ENCODE measurements at places on chromosomes 7 and 10.

GRCh38 chr10:101833466-101833865 is 10.1 kb downstream of the KCNIP2 start:
- no peak for DNase-seq

DNA sequence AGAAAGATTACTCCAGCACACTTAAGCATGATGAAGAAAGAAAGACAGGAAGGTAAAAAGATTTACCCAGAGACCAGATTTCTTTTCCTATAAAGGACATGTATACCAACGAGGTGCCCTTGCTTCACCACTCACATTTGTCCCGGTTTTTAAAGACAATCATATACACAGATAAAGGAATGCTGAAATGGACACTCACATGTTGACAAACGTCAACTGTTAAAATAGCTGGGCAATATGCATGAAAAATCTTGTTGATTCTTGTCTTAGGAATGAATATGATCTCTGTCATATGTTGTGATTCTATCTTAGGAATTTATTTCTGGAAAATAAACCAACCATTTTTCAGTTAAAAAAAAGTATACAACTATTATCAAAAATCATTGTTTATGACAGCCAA is 158.2 kb downstream of the SRPK2 start:
- no peak for DNase-seq

GRCh38 chr10:59587083-59587755 is 122.4 kb downstream of the SLC16A9 start:
- no peak for DNase-seq

DNA sequence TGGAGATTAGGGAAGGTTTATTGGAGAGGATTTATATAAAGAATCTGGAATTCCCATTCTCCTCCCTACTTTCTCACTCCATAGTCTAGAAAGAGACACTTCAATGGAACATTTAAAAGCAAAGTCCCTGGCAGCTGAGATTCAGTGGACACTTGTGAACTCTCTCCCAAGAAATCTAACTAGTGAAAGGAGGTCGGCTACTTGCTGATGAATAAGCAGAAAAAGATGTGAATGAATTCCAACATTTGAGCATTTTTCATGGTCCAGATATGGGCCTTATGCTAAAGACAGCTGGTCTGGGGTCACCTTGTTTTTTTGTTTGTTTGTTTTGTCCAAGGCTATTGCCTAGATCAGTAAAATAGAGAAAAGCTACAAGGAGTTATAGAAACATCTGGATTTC is 141.1 kb upstream of the LRRTM3 start:
- DNase-seq = no peak

GRCh38 chr7:127807340-127807739 is 155.3 kb downstream of the SND1 start:
- no peak for DNase-seq

- no peak for DNase-seq
Measured at GRCh38 chr10:71156436-71156835, 55.9 kb upstream of the UNC5B start.

DNA sequence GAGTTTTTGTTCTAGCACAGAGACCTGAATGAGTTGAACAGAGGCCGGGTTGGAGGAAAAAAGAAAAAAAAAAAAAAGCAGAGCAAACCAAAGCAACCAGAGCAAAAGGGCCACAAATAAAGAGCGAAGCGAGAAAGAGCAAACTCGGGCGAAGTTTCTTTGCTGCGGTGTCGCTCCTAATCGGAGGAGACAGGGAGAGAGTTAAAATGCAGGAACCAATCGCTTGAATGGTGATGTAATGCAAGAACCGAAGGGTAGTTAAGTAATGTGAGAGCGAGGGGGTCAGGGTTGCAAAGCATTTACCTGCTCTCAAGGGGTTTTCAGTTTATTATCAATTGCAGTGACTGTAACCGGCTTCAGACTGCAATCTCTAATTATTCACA is 271.7 kb downstream of the TRIL start:
- DNase-seq = peak; percentile 75

DNA sequence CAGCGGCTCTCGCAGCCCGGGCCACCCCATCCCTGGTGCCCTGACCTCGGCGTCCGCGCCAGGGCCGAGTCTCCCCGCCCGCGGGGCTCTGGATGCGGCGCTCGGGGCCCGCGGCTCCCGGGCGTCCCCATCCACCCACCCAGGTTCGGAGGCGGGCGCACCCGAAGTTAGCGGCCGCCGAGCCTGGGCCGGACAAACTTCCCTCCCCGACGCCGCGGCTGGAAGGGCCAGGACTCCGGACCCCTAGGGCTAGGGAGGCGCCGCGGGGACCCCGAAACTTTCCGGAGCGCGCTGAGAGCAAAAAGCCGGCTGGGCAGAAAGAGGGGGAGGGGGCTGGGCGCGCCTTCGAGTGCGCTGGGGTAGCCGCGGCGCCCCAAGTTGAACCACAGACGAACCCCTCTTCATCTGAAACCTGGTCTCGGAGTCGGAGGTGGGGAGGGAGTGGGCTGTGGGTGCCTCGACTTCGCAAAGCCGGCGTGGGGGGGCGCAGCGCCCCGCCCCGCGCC is 3.7 kb upstream of the ELFN1 start:
- DNase-seq = no peak

DNA sequence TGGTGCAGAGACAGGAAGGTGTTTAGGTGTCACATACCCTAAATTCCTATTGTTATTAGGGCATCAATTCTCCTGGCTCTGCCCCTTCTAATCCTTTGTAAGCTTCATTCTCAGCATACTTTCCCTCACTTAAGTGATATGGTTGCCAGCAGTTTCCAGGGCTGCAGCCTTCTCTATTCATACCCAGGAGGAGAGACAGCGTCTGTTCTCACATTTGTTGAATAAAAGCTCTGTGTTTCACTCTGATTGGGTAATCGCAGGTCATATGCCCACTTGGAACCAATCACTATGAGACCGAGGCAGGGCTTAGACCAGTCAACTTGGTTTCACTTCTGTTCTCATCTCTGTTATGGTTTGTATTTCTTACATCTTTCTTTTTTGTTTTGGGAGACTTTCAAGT is 109.6 kb upstream of the MTPN start:
- DNase-seq = peak; percentile 57

DNA sequence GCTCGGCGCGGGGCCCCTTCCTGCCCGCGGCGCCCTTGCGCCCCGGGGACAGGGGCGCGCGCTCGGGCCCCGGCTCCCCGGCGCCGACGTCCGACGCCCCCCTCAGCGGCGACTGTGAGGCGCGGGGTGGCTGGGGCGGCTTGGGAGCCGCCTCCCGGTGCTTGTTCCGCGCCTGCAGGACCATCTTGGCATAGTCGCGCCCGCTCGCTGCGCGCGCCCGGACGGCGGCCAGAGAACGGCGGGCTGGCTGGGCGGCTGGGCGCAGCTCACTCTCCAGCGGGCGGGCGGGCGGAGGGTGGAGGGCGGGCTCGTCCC is at the start of gene DPY19L1:
Gene DPY19L1, minus strand, starts transcription at position 275 of the 315 bp plus-strand sequence. Its CDS starts 91 bp downstream, at position 184.
- no peak for DNase-seq

- no peak for DNase-seq
Measured at GRCh38 chr10:36381748-36382147, 739.7 kb upstream of the FZD8 start.

DNA sequence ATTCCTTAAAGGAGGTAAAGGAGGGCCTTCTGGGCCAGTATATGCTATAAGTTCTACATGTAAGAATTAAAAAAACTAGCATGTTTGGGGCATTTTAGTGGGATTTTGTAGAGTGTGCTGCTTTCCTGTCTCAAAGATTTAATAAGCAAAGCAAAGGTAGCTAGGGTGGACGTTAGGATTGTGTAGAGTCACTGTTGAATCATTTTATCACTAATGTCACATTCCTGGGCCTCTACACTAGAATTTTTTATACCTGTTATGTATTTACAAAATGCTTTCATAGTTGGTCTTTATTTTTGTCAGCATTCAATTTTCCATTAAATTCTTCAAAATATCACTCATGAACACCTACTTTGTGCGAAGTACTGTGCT is 139.4 kb upstream of the PHYHIPL start:
- DNase-seq = no peak

DNA sequence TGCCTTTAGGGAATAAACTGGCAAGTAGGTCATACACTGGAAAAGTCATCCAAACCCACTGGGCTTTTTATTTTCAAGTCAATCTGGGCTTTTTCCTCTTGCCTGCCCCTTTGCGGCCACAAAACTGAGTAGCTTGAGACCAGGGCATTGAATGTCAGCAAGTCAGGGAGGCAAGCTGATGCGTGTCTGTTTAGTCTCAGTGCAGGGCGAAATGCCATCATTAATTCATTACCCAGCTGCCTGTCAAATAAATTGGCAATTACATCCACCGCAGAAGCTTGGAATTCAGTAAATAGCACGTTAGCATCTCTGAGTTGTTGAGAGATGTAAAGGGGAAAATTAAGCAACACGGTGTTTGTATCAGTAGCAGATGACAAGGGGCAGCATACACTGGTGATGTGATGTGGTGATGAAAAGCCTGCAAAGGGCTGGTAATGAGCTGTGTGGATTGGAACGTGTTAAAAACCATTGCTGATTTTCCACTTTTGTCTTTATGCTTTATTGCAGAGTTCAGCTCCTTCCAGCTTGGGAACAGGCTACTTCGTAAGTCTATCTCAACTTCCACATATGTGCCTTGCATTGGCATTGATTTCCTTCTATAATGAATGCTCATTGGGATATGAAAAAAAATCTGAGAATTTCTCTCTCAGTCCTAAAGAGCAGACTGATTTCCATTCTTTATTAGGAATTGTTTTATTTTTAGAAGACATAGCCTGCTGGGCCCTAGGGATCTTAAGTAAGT is 535.9 kb downstream of the AUTS2 start:
- no peak for DNase-seq

GRCh38 chr7:2131341-2131740 is 101.4 kb downstream of the MAD1L1 start:
- no peak for DNase-seq

DNA sequence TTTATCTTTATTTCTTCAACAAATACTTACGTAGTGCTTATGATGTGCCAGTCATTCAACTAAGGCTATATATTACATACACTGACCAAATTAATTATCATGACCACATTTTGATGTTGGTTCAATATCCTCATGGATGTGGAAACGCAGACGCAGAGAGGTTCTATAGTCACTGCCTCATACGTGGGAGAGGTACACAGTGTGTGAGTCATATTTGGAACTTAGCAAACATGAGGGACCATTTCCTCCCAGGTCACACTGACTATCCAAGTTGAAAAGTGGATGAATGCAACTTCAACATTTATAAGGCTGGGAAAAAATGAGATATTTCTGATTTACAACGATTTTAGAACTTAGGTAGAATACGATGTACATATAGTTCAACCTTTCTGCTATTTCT is 113.6 kb downstream of the PRLHR start:
- no peak for DNase-seq

GRCh38 chr10:114374053-114374791 is 30.1 kb downstream of the AFAP1L2 start:
- DNase-seq = peak; percentile 71

DNA sequence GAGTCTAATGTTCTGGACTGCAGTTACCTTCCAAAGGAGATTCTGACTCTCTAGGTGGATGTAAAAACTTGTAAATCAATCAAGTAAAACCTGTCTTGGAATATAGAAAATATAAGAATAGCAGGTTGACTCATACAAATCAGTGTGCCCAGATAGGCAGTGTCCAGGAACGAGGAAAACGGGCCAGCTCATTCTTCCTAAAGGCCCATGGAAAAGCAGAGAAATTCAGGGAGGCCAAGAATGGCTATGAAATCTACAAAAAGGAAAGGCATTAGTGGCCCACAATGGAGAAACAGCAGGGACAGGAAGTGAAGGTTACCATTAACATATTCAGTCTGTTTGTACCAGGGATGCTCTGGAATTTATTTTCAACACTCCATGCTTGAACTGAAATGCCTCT is 14.9 kb downstream of the GLI3 start:
- no peak for DNase-seq

DNA sequence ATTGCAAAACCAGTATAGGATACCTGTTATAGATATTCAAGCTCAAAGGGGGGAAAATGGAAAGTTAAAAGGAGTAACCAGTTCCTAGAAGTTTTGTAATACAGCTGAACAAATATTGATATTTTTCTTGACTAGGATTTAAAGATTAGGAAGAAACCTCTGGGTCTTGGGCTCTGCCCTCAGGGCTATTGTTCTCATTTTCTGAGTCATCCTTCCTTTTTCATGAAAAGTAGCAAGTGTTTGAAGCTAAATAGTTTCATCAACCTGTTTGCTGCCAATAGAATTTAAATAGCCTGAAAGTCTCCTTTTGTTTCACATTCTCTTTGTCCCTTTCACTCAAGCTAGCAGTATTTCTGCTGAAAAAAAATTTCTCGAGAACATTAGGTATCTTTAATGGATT is 1061.1 kb upstream of the GHITM start:
- DNase-seq = no peak

DNA sequence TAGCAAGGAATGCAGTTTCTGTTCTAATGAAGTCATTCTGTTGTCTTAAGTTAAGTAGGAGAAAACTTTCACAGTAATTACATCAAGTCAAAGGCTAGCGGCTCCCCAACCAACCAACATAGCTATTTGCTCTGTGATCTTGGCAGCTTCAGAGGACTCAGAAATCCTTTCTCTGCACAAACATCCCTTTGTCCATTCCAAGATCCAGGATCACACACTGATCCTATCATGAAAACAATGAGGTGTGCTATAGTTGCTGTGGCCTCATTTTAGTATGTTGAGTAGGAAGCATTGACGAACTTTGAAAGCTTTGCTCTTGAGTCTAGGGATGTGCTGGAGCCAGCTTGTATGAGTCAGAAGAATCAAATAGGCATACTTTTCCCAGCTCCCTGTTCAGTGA is 218.2 kb upstream of the PRSS58 start:
- no peak for DNase-seq

- DNase-seq = no peak
Measured at GRCh38 chr7:141103847-141104429, 30.1 kb downstream of the TMEM178B start.

- DNase-seq = no peak
Measured at GRCh38 chr10:6009961-6010360, 32.6 kb upstream of the IL15RA start.

DNA sequence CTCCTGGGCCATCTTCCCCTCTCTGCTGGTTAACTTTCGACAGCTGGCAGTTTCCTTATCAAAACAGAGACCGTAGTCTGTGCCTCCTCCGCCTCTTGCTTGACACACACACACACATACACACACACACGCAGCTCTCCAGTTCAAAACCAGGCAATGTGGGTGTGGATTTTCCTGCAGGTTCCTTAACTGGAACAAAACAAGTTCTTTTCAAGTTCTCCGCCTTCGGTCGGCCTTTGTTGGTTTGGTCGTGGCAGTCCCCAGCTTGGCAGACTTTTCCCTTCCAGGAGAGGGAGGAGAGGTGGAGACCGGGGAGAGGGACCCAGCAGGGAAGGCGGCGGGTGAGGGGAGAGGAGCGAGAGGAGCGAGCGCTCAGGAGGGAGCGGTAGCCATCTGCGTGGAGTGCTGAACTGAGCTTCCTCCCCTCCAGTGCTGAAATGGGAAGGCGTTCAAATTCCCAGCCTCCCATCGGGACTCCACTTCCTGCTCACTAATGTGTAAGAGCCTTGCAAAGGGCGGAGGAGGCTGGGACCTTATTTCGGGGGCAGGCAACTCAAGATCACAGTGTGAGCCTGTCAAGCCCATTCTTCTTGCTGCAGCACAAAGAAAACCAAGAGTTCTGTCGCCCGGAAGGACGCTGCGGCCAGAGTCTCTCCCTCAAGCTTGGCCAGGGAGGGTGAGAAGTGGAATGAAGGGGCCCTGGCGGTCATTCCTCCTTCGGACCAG is 120.6 kb downstream of the PRPF18 start:
- DNase-seq = peak; percentile 93

GRCh38 chr7:2754086-2754485 is 66.1 kb downstream of the AMZ1 start:
- DNase-seq = no peak

- no peak for DNase-seq
Measured at GRCh38 chr7:53238021-53238605, 202.7 kb downstream of the POM121L12 start.

GRCh38 chr7:80393786-80394185 is 118.1 kb downstream of the GNAT3 start:
- DNase-seq = no peak

Data from ELF-1 (cell line).